ENCODE measurements at places on chromosomes 4 and X.

GRCh38 chr4:67394879-67395278 is 150.4 kb downstream of the CENPC start:
- DNase-seq = no peak

GRCh38 chr4:74953647-74954046 is 20.7 kb downstream of the PARM1 start:
- no peak for DNase-seq

DNA sequence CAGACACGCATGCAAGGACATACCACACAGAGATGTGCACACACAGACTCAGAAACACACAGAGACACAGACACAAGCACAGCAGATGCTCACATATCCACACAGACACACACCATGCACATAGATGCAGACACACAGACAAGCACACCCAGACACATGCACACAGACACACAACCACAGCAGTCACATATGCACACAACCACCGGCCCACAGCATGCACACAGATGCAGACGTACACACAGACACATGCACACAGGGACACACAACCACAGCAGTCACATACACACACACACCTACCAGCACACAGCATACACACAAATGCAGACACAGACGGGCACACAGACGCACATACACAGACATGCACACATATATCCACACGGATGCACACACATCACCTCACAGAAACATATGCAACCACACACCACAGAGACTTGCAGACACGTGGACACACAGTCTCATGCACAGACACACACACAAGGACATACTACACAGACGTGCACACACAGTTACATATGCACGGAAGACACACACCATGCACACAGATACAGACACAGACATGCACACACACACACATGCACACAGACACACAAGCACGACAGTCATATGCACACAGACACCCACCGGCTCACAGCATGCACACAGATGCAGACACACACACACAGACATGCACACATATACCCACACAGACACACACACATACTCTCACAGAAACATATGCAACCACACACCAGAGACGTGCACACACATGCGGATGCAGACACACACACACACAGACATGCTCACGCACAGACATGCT is 25.2 kb upstream of the SLC25A6 start:
- DNase-seq = no peak

GRCh38 chr4:24674279-24674678 is 89.9 kb upstream of the DHX15 start:
- DNase-seq = no peak

GRCh38 chrX:42460706-42461105 is 317.3 kb downstream of the PPP1R2C start:
- DNase-seq = no peak

Data from BJ (cell line).